ENCODE measurements at places on chromosomes 11 and 22. TPM values are rescaled to one million over a fixed set of nuclear protein-coding genes. Genes with fewer than 3 reads are reported as not detected.
A peak's percentile ranks its signal among the peaks of the same experiment; 100 is the strongest.

DNA sequence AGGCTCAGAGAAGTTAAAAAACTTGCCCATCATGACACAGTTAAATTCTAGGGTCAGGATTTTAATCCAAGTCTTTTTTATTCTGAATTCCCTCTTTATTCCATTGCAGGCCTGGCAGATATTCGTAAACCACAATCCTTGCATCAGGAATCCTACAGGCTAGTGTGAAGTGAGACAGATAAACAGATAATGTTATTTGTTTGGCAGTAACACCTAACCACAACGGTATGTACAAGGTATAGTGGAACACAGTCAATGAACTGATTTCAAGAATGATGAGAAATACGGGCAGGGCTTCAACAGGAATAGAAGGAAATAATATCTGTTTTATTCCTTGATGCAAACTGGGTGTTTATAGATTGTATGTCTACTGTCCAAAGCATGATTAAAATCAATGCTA, 32.0 kb upstream of the NARS2 start:
- H3K4me1 ChIP-seq: no peaks in the 10 kb centered on the region
- no peaks in the 10 kb centered on the region for H3K36me3 ChIP-seq
- no peak for DNase-seq
- no peak overlapping the region for H3K4me3 ChIP-seq

- H3K27ac ChIP-seq: no peak overlapping the region
- H3K4me3 ChIP-seq: no peak overlapping the region
- DNase-seq: no peak
Measured at GRCh38 chr11:532986-533585, 2.3 kb downstream of the HRAS start.

- DNase-seq: peak; percentile 93
- peak overlapping the region; percentile 21 for H3K4me3 ChIP-seq
- H3K27ac ChIP-seq: no peak overlapping the region
Measured at GRCh38 chr11:66386171-66387069, 14.9 kb upstream of the SLC29A2 start.

- H3K4me3 ChIP-seq: no peak overlapping the region
- DNase-seq: no peak
- H3K36me3 ChIP-seq: no peaks in the 10 kb centered on the region
- H3K27me3 ChIP-seq: no peaks in the 10 kb centered on the region
- H3K4me1 ChIP-seq: no peaks in the 10 kb centered on the region
Measured at GRCh38 chr11:117593065-117593464, 204.0 kb downstream of the DSCAML1 start.

- H3K4me1 ChIP-seq: no peaks in the 10 kb centered on the region
- no peak overlapping the region for H3K27ac ChIP-seq
- no peak for DNase-seq
- no peak overlapping the region for H3K4me3 ChIP-seq
Measured at GRCh38 chr22:20257212-20258020, 10.7 kb downstream of the RTN4R start.

DNA sequence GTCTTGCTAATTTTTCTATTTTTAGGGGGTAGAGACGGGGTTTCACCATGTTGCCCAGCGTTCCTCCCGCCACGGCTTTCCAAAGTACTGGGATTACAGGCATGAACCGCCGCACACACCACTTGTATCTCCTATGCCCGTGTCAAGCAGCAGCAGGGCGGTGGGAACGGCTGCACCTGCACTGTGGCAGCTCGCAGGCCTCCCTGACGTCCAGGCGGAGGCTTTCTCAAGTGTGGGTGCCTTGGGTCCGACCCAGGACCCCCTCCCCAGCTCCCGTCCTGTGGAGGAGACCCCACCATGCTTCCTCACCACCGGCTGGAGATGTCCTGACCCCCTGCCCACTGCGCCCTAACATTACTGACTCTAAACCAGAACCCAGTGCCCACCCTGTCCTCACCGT, 25.7 kb downstream of the TSPAN4 start:
- no peak for DNase-seq
- H3K4me1 ChIP-seq: no peaks in the 10 kb centered on the region
- no peak overlapping the region for H3K4me3 ChIP-seq
- no peak overlapping the region for H3K27ac ChIP-seq

- no peak overlapping the region for H3K27ac ChIP-seq
- H3K27me3 ChIP-seq: no peaks in the 10 kb centered on the region
- H3K4me3 ChIP-seq: no peak overlapping the region
- no peaks in the 10 kb centered on the region for H3K4me1 ChIP-seq
- no peaks in the 10 kb centered on the region for H3K36me3 ChIP-seq
Measured at GRCh38 chr11:113532697-113533424, 57.7 kb upstream of the DRD2 start.

GRCh38 chr11:93543292-93543977, at the start of gene SMCO4:
Gene SMCO4 (minus strand): TSS chr11:93543391. CDS start chr11:93479189, 64,202 bp downstream.
- no peaks in the 10 kb centered on the region for H3K36me3 ChIP-seq
- H3K27me3 ChIP-seq: no peaks in the 10 kb centered on the region
- H3K4me3 ChIP-seq: peak within 1 kb of the TSS; percentile 86
- H3K27ac ChIP-seq: peak within 1 kb of the TSS; percentile 94
- peaks cover 17% of the 10 kb centered on the region for H3K4me1 ChIP-seq

- H3K36me3 ChIP-seq: no peaks in the 10 kb centered on the region
- H3K4me3 ChIP-seq: no peak overlapping the region
- DNase-seq: no peak
- H3K27ac ChIP-seq: no peak overlapping the region
- H3K4me1 ChIP-seq: no peaks in the 10 kb centered on the region
- no peaks in the 10 kb centered on the region for H3K27me3 ChIP-seq
Measured at GRCh38 chr11:128580612-128581011, 6.7 kb downstream of the ETS1 start.

DNA sequence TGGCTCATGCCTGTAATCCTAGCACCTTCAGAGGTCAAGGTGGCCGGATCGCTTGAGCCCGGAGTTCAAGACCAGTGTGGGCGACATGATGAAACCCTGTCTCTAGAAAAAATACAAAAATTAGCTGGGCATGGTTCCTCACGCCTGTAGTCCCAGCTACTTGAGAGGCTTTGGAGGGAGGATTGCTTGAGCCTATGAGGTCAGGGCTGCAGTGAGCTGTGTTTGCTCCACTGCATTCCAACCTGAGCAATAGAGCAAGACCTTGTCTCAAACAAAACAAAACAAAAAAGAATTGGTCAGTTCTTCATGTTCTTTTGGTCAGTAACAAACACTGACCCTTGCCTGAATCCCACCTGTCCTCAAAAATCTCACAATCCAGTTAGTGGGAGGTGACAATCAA, 36.7 kb upstream of the VSTM5 start:
- no peak overlapping the region for H3K27ac ChIP-seq
- H3K27me3 ChIP-seq: no peaks in the 10 kb centered on the region
- no peaks in the 10 kb centered on the region for H3K36me3 ChIP-seq
- H3K4me3 ChIP-seq: no peak overlapping the region

GRCh38 chr11:59862252-59862651, 4.0 kb downstream of the TCN1 start:
- no peak overlapping the region for H3K4me3 ChIP-seq
- peaks cover 6% of the 10 kb centered on the region for H3K4me1 ChIP-seq
- H3K36me3 ChIP-seq: no peaks in the 10 kb centered on the region

- no peaks in the 10 kb centered on the region for H3K36me3 ChIP-seq
- no peaks in the 10 kb centered on the region for H3K27me3 ChIP-seq
- peaks cover 16% of the 10 kb centered on the region for H3K4me1 ChIP-seq
Measured at GRCh38 chr11:72781063-72781312, 12.9 kb downstream of the STARD10 start.

GRCh38 chr22:22927888-22928665, 40.5 kb downstream of the IGLL5 start:
- H3K4me1 ChIP-seq: no peaks in the 10 kb centered on the region
- H3K27me3 ChIP-seq: no peaks in the 10 kb centered on the region
- no peak overlapping the region for H3K27ac ChIP-seq
- DNase-seq: no peak

DNA sequence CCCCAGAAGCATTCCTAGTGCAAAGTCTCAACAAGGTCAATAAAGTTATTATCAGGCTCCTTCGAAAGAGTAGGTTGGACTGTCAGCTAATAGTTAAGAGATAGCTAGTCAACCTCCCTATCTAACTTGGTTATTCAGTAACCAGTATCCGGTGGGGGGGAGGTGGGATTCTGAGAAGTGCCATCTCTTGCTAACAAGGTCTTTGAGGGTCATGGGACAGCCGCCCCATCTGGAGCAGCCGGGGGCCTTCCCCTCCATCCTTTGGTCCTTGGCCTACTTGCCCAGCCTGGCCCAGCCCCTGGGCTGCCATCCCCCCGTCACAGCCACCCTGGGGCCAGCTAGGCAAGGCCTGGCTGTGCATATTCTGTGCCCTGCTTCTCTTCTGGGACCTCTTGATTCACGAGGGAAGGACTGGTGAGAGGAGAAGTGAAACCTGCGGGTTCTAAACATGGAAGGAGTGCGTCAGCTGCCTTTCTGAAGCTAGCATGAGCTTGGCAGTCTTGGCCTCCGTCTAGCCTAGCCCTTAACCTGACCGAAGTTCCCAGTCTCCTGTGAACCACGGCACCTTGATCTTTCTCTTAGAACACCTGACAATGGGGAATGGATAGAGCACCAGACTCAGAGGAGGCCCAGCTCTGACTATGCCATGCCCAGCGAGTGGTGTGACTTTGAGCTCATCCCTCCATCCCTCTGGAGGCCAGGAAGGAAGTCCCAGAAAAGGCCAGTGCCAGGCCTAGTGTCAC, 9.3 kb downstream of the SLC37A2 start:
- H3K27ac ChIP-seq: no peak overlapping the region
- H3K4me1 ChIP-seq: no peaks in the 10 kb centered on the region
- H3K27me3 ChIP-seq: no peaks in the 10 kb centered on the region

GRCh38 chr22:22182990-22183264, 61.7 kb upstream of the VPREB1 start:
- DNase-seq: no peak
- H3K36me3 ChIP-seq: no peaks in the 10 kb centered on the region
- no peak overlapping the region for H3K27ac ChIP-seq
- H3K27me3 ChIP-seq: no peaks in the 10 kb centered on the region
- H3K4me3 ChIP-seq: no peak overlapping the region

Gene LGALS12
- total RNA-seq: not detected

Gene KCNA4
- total RNA-seq: 0.24 TPM

Data from testis (tissue), 5 donors.